ENCODE measurements at places on chromosomes 2 and 18.

DNA sequence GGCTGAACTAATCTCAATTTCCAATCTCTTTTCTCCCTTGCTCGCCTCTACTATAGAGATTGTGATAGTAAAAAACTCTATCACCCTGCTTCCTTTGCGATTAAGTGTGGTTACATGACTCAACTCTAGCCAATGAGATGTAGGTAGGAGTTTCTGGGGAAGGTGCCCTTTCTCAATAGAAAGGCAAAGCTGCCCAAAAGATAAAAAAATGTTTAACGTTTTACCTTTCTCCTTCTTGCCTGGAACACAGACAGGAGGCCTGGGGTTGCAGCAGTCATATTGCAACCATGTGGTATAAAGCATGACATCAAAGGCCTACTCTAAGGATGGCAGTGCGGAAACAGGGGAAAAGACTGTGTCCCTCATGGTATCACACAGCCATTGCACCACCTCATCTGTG is 31.5 kb downstream of the TMEM37 start:
- no peak for DNase-seq

DNA sequence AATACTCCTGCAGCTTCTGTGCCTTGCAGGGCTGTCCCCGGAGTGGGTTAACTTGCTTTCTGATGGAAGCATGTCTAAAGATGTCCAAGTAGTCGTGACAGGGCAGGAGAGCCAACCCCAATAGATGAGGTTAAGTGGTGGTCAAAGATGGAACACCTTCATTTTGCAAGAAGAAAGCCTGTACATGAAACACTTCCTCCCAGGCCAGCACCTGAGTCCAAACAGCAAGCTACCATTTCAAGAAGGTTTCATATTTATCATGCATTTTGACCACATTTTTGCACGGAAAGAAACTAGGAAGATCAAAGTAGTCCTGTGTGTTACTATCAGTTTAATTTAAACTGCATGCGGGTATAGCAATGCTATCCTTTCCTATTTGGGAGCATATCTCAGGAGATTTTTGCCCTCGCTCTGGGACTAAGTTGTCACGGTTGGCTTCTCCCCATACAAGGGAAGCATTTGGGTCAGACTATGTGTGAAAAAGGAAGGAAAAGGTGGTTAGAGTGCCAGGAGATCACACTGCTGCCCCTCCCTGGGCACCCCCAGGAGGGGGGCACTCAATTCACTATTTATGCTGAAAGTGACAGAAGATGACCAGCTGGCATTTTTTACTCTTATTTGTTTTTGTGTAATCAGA is 187.6 kb downstream of the ZNF521 start:
- no peak for DNase-seq

DNA sequence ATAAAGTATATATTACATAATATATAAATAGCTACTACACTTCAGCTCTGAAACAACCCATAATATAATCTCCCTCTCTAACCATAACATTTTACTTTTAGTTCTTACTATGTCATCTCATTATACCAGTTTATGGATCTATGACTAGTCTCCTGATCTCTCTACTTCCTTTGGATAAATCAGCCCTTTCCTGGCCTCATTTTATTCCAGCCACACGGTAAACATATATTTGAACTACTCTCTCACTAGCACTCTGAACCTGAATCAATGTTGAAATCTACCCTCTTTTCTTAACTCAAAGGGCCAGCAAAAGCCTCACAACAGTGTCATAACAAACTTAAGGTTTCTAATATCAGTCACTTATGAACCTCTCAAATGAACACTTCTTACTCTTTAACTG is 62.6 kb downstream of the BAZ2B start:
- DNase-seq = no peak

DNA sequence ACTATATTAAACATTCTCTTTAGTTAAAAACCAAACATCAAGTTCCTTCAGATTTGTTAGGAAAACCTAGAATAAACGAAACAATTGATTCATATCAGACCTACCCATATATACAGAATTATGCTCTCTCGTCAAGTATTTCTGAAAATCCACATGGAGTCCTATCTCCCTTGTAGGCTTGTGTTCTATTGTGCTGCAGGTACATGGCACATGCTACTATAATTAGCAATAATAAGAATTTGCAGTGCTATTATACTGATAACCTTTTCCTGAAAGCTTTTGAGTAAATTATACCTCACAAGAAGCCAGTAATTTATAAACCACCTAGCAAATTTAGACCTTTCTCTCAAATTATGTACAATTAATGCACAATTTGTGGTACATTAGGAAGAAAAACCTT is 158.6 kb upstream of the STK17B start:
- DNase-seq = no peak

- no peak for DNase-seq
Measured at GRCh38 chr2:109377976-109378375, 235.8 kb downstream of the SEPTIN10 start.

DNA sequence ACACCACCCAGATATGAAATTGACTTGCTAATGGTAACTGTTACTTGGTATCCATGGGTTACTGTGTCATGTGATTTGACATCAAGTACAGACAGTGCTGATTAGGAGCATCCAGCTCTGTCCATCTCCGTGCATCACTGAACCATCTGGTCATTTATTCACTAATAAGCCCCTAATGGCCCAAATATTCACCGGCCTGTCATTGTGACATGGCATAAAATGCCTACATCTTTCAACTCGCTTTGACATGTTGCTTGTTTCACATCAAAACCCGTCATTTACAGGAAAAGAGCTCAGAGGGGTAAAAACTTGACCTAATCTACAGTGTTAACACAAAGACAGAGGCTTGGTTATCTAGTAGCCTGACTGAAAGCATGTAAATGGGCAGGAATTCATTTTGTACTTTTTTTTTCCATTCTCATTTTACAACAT is 308.9 kb upstream of the ATP5MC3 start:
- no peak for DNase-seq

DNA sequence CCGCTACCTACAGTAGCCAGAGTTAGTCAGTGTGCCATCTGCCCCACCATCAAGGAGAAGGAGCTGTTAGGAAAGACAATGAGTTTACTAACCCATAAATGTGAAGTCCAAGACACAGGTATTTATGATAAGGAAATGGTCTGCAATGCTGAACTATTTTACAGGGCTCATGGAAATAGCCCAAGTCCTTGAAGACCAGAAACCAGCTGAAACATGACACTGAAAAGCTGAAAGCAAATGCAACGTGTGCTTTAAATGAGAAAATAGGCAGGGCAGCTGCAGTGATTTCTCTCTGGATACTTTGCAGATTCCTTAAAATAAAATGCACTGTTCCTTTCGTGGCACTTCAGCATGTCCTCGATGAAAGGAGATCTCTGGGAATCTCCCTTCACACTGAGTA is 256.4 kb upstream of the TCF4 start:
- DNase-seq = no peak

GRCh38 chr2:215828528-215829184 is 184.7 kb downstream of the MREG start:
- no peak for DNase-seq

DNA sequence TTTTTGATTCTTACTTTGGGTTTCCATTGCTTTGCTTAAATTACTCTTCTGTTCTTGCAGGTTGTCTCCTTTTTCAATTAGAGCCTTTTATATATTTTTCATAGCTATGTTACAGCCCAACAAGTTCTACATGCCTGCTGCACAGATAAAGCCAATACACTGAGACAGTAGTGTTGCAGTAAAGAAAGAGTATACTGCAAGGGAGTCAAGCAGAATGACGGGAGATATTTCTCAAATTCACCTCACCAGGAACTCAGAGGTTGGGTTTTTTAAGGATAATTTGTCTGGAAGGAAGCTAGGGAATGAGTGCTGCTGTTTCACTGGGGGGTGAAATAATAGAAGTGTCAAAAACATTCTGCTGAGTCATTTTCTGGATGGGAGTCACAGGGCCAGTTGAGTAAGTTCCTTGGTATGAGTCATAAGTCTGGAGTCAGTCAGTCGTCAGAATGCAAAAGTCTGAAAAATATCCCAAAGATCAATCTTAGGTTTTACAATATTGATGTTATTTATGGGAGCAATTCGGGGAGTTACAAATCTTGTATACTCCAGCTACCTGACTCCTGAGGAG is 193.0 kb upstream of the RGPD4 start:
- DNase-seq = no peak

GRCh38 chr18:22241921-22242361 is 72.6 kb downstream of the GATA6 start:
- DNase-seq = no peak

DNA sequence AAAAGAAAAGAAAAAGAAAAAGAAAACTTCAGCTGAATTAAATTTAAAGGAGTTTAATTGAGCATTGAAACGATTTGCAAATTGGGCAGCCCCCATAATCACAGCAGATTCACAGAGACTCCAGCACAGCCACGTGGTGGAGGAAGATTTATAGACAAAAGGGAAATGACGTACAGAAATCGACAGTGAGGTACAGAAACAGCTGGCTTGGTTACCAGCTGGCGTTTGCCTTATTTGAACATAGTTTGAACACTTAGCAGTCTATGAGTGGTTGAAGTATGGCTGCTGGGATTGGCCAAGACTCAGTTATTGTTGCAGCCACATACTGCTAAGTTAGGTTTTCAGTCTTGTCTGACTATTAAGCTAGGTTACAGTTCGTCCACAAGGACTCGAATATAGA is 312.2 kb upstream of the SLC14A2 start:
- DNase-seq = no peak

- no peak for DNase-seq
Measured at GRCh38 chr2:188534875-188535274, 243.2 kb downstream of the GULP1 start.

GRCh38 chr2:62038975-62039771 is 133.7 kb downstream of the COMMD1 start:
- DNase-seq = no peak

DNA sequence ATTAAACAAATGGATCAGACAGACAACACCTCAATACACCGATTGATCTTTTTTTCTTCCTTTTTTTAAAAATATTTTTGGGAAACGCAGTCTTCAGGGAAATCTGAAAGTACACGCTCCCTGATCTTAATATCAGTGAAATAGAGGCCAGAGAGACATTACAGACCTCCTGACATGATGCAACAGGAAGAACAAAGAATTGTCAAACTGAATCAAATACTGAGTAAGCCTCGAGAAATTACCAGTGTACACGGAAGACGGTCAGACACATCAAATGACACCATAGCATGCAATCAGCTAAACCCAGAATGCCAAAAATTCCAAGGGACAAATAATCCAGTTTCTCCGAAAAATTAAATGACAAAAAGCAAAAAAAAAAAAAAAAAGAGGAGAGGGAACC is 80.2 kb upstream of the NFU1 start:
- no peak for DNase-seq

Data from stimulated activated CD8-positive, alpha-beta memory T cell treated with anti-CD3 and anti-CD28 coated beads, Interleukin-7, amount 100 ng/mL, for 1 hour (primary cell).